ENCODE measurements at places on chromosomes 2 and 18.
A peak's percentile ranks its signal among the peaks of the same experiment; 100 is the strongest.

DNA sequence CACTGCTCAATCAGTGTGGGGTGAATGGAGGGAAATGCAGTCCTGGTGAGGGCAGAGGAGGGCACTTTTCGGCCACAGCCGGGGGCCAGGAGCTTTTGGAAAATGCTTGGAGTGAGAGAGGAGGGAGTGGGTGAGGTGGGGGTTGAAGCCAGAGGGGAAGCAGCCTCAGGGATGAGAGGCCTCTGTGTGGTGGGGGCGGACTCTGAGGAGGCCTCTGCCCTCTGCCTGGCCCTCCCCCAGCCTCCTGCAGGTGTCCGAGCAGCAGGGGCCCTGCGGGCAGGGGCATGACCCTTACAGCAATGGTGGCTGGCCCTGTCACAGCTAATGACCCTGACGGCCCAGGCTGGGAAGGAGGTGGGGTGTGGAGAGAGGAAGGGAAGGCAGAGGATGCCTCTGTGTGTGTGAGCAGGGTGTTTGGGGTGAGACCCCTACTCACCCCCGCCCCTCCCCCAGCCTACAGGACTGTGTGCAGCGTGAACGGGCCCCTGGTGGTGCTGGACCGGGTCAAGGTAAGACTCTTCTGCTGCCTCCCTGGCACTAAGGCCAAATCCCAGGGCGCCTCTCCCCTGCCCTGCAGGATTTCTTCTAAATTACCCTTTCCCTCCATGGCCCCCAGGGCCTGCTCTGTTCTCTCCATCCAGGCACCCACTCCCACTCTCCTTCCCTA lies 7.6 kb downstream of the ATP6V1B1 start:
- no peak for DNase-seq

DNA sequence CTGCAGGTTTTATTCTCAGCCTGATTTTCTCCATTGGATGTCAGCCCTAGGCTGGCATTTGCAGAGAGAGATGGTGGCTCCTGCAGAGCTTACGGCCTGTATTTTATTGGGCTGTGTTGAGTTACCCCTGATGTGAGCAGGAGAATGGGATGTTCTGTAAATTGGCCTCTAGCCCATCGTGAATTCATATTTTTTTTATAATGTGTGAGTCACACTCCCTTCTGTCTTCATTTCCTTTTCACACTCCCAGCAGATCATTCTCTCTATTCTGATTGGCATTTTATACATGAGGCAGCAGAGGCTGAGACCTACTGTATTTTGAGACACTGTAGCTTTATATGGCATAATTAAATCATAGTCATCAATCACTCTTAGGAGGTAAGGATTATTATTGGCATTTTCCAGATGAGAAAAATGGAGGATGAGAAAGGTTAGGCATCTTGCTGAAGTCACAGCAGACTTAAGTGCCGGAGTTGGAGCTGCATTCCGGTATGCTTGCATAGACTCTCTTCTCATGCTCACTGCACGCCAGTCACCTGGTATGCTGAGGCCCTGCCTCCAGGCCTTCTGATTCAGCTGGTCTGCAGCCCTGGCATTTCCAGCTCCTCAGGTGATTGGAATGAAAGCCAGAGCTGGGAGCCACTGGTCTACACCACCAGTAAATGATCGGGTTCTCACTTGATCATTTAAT lies 142.4 kb downstream of the NEDD4L start:
- no peak for DNase-seq

- no peak for DNase-seq
Measured at GRCh38 chr2:120540719-120541552, 194.7 kb upstream of the GLI2 start.

GRCh38 chr2:99085421-99085820 lies 56.1 kb upstream of the C2orf15 start:
- no peak for DNase-seq

- no peak for DNase-seq
Measured at GRCh38 chr2:53170466-53170865, 597.1 kb upstream of the CHAC2 start.

GRCh38 chr18:6013171-6013810 lies 118.0 kb upstream of the TMEM200C start:
- DNase-seq = no peak

- peak; percentile 86 for DNase-seq
Measured at GRCh38 chr2:1282552-1282951, 130.7 kb upstream of the TPO start.

DNA sequence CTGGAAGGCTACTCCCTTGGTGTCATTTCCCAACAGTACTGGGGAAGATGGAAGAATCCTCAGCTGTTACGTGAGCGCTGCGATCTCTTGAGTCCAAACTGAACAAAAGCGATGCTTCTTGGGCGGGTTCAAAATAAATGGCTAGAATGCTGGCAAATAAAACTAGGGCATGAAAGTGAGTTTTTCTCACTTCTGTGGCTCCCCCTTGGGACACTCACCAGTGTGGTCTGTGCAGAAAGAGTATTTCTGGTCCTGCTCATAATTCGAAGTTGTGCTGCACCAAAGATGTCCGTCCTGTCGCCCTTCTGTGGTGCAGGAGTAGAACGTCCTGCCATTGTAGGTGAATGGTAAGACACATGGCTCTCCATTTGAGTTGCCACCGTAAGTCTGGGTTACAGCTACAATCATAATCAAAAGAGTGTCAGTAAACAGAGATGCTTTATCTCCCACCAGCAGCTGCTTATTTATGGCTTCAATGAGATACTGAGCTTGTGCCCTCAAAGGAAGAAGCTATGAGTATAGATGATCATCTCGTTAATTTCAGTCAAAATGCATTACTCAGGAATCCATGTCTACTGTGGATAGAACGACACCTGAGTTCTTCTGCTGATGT lies 11.8 kb downstream of the FN1 start:
- DNase-seq = no peak

DNA sequence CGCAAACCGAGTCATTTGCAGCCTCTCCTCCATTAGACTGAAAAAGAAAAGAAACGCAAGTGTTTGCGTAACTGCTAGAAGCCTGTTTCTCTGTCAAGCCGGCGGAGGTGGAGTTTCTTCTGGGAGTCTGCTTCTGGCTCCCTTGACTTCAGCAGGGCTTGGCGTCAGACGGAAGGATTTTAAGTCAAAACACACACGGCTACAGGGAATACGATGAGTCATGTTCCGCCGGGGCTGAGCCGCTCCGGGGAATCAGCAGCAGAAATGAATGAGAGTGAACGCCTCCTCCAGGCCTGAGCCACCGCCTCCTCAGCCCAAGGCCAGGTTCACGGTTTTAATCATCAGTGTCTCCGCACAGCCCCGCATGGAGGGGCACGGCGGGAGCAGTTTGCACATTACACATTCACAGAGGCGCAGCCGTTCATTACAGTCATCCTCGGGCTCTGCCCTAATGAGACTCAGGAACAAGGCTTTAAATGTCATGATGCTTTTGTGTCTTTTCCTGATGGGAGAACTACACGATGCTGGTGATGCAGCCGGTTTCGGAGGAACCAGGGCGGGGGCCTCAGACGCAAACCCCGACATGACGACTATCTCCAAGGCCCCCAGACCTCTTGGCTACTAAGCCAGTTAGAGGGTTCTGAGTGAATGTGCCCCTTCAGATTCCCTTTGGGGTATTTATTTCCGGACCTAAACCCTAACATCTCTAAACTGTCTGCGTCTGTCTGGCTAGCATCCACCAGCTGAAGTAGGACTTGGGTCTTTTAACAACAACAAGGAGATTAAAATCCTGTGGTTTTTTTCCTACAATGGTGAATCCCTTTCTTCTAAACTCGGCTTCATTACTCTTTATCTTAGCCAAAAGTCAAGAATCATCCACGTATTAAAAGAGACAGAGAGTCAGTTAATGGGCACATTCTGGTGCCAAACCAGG lies 11.1 kb upstream of the SCG2 start:
- peak; percentile 87 for DNase-seq

GRCh38 chr2:67991456-67991855 lies 71.3 kb downstream of the C1D start:
- DNase-seq = no peak

GRCh38 chr2:48870503-48870902 lies 115.0 kb upstream of the LHCGR start:
- no peak for DNase-seq

GRCh38 chr18:27871726-27872125 lies 305.2 kb downstream of the CDH2 start:
- DNase-seq = no peak

GRCh38 chr2:203623661-203624060 lies 82.8 kb upstream of the CD28 start:
- DNase-seq = no peak

- DNase-seq = no peak
Measured at GRCh38 chr2:180970016-180970415, 10.4 kb upstream of the UBE2E3 start.

DNA sequence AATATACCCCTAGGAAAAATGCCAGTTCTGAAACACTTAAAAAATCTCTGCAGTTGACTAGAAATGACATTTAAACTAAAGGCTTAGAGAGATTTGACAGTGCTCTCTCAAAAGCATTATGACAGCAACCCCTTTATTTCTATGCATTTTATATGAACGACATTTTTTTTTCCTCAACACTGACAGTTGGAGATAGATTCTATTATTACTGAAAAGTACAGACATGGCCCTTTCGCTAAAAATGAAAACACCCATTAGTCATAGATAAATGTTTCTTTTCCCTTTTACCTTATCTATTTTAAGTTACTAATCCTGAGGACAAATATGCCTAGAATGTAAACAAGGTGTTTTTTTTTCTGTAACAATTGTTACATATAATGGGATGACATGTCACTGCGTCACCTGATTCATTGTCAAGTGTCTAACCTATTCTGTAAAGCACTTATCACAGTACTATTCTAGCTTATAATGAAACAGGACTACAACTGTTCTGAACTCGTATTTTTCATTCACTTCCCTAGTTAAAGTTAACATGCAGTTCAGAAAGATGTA lies 1169.6 kb upstream of the CRIM1 start:
- no peak for DNase-seq

- peak; percentile 79 for DNase-seq
Measured at GRCh38 chr18:54223568-54224241, 764 bp downstream of the MBD2 start.

DNA sequence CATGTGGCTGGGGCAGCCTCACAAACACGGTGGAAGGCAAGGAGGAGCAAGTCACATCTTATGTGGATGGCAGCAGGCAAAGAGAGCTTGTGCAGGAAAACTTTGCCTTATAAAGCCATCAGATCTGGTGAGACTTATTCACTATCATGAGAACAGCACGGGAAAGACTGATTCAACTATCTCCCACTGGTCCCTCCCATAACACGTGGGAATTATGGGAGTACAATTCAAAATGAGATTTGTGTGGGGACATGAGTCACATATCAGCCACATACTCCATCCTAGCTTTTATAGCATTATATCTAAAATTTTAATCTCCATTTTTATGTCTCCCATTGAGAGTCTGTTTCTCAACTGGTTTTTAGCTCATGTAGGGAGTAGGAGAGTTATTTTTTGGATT lies 45.7 kb downstream of the ICOS start:
- no peak for DNase-seq

GRCh38 chr2:71721669-71722068 lies 268.3 kb downstream of the DYSF start:
- no peak for DNase-seq

DNA sequence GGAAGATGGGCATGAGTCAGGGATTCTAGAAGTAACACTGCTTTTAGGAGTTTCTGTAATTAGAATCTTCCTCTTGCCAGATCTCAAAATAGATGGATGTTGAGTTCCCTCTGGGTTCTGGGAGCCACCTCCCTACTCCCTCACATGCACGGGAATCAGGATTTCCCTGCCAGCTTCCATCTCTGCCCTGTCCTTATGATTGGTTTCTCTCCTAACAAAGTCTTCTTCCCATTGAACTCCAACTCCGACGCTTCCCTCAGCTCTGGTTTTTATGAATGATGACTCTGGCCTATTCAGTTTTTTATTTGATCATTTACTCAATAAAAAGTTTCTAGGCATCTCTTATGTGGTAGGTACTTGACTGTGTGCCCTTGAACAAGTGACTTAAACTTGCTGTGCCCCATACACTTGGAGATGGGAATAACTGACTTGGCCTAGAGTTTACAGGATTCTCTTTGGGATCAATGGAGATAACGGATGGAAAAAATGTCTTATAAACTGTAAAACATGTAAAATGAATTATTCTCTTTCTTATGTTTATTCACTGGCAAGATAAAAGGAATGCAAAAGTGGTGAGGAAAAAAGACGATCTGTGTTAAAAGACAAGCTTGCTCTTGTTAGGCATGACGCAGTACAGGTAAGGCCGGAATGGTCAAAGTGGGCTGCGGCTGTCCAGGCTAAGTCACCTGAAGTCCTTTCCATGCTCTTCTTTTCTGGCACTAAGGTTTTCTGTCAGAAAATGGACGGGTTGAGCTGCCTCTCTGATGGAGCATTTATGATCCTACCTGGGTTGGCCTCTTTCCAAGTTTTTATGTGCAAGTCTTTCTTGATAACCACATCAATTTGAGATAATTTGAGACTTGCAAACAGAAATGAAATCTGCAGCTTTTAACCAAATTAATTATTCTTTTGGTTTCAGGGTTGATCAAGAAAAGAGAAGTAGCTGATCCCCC lies 199.6 kb downstream of the MYCN start:
- no peak for DNase-seq

- DNase-seq = no peak
Measured at GRCh38 chr2:229543176-229543873, 171.0 kb downstream of the DNER start.

- DNase-seq = peak; percentile 91
Measured at GRCh38 chr18:36179562-36180355, 7.5 kb upstream of the MOCOS start.

DNA sequence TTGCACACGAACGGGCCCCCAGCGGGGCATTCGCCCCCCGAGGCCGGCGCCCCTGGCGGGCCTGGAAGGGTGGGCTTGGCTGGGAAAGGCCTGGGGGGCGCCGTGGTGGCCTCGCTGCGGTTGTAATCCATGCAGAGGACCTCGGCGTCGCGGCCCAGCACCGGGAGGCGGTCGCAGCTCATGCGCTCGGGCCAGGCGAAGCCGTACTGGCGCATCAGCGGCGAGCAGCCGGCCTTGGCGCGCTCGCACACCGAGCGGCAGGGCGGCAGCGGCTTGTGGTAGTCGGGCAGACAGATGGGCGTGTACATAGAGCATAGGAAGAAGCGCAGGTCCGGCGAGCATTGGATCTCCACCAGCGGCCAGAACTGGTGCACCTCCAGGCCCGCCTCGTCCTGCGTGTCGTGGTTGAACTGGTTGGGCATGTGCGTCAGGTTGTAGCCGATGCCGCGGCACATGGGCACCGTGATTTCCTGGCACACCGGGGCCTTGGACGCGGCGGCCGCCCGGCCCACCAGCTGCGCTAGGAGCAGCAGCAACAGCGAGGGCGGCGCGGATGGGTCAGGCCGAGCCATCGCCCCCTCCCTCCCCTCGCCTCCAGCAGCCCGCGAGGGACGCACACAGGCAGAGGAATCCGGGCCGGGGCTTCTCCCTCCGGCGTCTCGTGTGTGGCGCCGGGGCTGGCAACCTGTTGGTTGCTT lies 1.4 kb downstream of the FZD5 start:
- peak; percentile 51 for DNase-seq

Data from testis (tissue), 5 donors.